ENCODE measurements at places on chromosomes 3 and 15. TPM values are rescaled to one million over a fixed set of nuclear protein-coding genes. Genes with fewer than 3 reads are reported as not detected.

GRCh38 chr15:74964794-74965193 lies 8.2 kb upstream of the RPP25 start:
- DNase-seq, result no peak

DNA sequence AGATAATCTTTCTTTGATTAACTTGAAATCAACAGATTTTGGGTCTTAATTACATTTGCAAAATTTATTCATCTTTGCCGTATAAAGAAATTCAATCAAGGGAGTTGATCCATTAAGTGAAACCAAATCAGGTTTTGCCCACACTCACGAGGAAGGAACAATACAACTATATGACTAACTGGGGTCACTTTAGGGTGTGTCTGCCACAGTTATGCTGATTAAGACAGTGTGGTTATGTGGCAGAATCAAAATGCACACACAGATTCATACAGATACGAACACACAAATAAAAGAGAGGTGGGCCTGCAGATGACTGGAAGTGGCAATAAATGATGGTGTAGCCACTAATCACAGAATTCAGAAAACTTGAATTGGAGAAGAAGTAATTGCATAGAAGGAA lies 543.5 kb downstream of the GABRG3 start:
- no peak for DNase-seq

GRCh38 chr3:120049072-120049471 lies 45.2 kb downstream of the GSK3B start:
- no peak for DNase-seq

DNA sequence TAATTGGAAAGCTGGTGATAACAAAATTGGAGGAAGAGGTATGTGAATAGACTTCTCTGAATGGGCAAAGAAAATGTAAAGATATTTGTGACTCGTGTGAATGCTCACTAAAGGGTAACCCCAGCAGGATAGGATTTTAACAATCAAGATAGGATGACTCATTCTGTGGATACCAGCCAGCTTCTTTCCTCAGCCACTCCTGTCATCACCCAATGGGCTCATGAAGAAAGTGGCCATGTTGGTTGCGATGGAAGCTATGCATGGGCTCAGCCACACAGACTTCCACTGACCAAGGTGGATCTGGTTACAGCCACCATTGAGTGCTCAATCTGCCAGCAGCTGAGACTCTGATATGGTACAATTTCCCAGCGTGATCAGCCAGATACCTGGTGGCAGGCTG lies 40.9 kb downstream of the STRIT1 start:
- no peak for DNase-seq

Gene IL17RE
- total RNA-seq, result 1.3 TPM
